ENCODE measurements at places on chromosomes 11 and 22.

- DNase-seq = no peak
These were observed 466.5 kb downstream of the MIAT start for GRCh38 chr22:27123880-27124279.

DNA sequence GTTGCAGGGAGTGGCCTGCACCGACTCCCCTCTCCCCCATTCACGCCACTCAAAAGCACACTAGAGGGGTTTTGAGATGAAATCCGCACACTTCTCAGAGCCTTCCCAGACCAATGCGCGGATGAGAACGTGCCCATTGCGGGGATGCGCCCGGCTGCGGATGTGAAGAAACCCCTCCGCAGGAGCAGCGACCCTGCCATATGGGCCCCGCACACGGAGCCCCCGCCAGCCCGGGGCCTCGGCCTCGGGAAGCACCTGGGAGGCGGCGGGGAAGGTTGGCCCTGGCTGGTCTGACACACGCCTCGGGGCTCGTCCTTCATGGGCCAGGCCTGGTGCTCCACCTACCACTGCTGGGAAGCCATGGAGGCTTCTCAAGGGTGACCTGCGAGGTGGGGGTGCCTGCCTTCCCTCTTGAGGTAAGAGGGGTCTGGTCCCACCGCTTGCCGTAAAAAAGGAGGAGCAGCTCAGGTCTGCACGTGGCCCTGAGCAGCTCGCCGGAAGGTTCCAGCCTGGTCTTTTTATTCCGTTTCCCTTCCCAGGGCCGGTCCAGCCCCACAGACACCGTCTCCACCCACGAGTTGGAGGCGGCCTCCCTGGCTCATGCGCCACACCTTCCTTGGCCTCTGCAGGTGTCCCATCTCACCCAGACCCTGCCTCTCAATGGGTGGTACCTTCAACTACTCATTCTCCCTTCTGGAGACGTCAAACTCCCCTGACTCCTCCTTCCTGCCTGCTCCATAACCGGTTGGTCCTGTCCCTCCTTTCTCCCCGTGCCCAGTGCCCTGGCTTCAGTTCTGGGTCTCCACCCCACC is 39.4 kb downstream of the TRMU start:
- DNase-seq = no peak

DNA sequence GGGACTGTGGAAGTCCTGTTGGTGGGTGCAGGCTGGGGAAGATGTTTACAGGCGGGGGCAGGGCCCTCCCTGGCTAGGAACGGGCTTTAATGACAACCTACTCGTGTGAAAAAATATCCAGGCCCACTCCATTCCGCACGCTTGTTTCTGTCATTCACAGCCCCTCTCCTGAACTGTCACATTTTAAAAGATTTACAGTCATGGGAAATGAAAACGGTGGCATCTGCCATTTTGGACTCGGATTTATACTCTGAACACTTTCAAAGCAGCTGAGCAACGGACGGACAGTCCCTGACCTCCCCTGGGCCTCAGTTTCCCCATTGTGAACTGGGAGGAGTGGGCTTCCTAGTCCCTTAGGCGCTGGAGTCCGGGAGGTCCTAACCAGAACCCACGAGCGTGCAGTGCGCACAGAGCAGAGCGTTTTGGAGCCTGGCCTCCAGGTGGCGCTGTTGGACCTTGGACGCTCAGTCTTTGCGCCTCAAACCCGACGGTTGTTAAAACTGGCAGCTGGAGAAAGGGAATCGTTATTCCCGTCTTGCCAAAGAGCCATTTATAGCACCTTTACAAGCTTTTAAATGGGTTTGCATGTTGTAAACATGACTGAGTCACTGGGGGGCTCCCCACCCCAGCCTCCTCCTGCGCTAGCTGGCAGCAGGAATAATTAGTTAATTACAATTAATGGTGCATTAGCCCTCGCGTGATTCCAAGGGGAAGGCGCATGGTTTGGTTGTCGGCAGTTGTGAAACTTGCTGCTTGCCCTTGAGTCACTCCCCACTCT is 75.3 kb downstream of the FBLN1 start:
- DNase-seq = peak; percentile 64

DNA sequence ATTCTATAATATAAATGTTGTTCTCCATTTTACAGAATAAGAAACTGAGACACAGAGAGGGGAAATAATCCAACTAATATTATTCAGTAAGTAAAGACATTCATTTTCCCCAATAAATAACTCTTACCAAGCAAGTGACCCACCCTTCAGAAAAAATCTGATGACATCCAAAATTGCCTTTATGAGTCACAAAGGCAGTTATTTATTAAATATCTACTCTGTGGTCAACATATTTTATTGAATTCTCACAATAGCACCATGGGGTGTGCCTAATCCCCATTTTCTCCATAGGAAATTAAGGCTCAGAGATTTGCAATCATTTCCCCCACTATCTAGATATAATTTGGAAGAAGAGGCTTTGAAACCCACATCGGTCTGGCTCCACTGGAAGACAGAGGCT is 161.5 kb upstream of the ISX start:
- no peak for DNase-seq

DNA sequence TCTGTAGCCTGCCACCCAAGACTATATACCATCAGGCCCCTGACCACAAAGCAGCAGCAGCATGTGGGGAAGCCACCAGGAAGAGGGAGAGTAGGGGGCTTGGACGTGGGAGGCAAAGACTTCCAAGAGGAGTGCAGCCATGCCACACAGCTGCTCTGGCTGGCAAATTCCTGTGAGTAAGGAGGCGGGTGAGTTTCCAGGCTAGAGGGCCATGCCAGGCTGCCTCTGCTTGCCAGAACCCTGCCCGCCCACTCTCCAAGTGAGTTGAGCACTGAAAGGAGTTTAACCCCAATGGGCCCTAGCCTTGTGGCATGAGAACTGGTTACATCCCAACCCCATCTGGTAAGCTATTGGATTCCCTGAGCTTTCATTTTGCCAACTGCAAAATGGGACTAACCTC is 4.7 kb upstream of the DGAT2 start:
- no peak for DNase-seq

- DNase-seq = no peak
These were observed 3.1 kb upstream of the POLD4 start for GRCh38 chr11:67356387-67356863.

- DNase-seq = no peak
These were observed 550.6 kb downstream of the SOX6 start for GRCh38 chr11:15805726-15806125.

DNA sequence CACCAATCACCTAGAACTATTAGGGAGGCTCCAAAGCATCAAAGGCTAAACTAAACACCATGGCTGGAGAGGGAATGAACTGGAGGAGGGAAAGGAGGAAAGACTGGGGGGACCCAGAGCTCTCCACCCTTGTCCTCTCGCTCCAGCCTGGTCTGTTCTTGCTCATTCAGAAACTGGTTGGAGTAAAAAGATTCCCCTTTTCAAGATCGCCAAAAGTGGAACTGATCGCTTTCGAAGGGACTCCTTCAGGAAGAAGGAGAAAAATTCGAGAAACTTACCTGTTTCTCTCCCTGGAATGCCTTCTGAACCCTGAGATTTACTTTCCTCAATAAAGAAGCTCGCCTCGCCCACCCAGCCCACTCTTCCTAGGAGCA is 46.9 kb downstream of the OR4D9 start:
- no peak for DNase-seq

DNA sequence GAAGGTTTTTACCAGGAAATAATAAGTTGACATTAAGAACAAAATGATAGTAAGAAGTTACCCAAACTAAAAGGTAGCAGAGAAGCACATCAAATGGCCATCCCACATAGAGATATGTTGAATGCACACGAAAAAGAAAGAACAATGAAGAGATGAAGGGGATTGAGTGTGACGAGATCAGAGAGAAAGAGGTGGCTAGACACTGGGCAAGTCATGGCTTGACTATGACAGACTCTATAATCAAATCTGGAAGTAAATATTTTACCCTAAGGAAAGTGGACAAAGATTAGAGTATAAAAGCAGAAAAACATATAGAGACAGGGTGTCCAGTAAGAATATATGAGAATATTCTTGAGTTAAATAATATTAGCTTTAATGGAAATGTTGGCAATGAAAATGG is 31.4 kb downstream of the CASP12 start:
- DNase-seq = no peak

DNA sequence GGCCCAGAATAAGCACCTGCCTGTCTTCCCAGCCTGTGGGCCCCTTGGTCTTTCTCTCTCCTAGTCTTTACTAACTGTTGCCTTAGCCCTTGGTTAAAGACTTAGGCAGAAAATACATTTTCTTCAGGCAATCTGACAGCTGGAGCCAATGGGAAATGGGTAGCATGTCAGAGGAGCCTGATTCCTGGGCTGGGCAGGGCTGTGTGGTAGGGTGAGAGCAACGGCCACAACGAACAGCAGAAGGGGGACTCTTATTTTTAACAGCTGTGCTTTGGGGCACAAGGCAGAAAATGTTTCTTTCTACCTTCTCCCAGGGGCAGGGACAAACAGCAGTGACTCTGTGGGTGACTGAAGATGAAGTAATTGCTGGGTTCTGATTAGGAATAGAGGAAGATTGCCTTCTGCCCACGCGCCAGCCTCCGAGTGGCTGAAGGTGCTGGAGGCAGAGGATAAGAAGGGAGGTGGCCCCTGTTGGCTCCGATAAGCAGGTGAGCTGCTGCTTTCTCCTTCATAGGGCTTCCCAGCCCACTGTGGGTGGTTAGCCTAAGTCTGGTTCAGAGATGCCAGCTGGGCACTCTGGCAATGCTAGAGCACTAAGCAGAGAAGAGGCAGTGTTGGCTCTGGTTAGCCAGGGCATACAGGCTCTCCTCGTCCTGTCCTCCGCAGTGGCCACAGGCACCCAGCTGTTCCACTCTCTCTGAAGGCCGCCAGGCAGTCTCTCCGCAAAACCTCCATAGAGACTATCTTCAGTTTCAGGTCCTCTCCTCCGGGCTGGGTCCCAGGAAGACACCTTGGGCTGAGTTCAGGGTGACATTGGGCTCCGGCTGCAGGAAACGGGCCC is 1.5 kb downstream of the YPEL4 start:
- DNase-seq = no peak

- DNase-seq = no peak
These were observed 50.0 kb upstream of the CLTCL1 start for GRCh38 chr22:19341500-19341899.

GRCh38 chr22:43521716-43522115 is 109.9 kb downstream of the MPPED1 start:
- no peak for DNase-seq

DNA sequence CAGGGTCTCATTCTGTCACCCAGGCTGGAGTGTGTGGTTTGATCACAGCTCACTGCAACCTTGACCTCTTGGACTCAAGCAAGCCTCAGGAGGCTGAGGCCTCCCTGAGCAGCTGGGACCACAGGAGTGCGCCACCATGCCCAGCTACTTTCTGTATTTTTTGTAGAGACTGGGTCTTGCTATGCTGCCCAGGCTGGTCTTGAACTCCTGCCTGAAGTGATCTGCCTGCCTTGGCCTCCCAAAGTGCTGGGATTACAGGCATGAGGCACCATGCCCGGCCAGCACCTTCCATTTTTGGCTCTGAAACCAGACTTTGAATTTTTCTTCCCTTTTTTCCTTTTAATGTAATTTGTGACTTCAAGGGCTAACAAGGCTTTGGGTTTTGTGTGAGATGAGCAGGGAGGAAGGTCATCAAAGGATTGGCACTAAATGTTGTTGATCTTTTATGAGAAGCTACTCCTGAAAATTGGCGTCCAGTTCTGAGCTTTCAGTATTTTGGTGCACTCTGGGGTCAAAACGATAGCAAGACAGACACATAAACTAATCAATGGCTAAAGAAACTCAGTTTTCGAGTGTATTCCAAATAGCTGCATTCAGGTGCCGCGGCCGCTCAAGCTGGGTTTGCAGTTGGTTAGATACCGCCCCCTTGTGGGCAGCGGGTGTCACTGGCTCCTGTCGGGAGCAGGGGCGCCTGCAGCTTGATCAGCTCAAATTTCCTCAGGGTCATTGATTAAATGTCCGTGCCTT is 51.9 kb upstream of the CLMP start:
- DNase-seq = peak; percentile 77

- DNase-seq = peak; percentile 58
These were observed at the start of gene ARHGEF12 for GRCh38 chr11:120335908-120336640. TSS of gene ARHGEF12 (plus strand) at chr11:120336413. CDS start at chr11:120337244, 831 bp downstream.

GRCh38 chr22:19962909-19963806 is 21.5 kb upstream of the TXNRD2 start:
- DNase-seq = no peak

- no peak for DNase-seq
These were observed 50.8 kb downstream of the HIPK3 start for GRCh38 chr11:33307984-33308383.

GRCh38 chr11:108035690-108036089 is 27.0 kb downstream of the CUL5 start:
- no peak for DNase-seq

- DNase-seq = no peak
These were observed 41.3 kb upstream of the HMGXB4 start for GRCh38 chr22:35215993-35216392.

GRCh38 chr11:60950933-60951605 is 907 bp downstream of the SLC15A3 start:
- DNase-seq = peak; percentile 18

DNA sequence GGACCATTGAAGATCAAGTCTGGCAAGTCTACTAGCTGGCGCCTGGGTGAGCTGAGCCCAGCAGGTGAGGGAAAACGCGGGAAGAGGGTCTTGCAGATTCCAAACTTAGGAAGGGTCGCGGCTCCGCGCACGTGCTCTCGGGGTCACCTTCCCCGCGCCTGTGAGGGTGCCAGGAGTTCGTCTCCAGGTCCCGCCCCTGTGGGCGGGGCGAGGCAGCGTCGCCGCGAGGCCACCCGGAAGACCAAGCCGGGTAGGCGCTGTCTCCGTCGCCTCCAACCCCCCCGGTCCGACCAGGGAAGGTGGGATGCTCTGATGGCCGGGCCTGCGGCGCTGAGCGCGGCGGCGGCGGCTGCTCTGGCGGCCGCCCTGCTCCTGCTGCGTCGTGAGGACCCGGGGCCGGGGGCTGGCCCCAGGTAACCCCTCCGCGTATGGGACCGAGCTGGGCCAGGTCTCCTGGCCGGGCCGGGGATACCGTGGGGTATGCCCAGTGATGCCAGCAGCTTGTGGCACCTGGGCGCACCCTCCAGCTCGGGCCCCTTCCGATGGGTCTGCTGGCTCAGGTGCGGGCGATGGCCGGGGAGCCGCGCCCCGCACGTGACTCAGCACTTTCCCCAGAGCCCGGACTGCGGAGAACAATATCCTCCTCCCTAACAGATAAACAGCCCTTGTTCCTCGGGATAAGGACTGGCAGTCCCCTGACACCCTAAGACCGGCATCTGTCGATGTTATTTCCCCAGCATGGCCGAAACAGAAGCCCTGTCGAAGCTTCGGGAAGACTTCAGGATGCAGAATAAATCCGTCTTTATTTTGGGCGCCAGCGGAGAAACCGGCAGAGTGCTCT is at the start of gene HTATIP2:
Gene HTATIP2 (plus strand): TSS at position 215 of the 841 bp plus-strand sequence. CDS start 524 bp downstream, at position 739.
- peak; percentile 80 for DNase-seq

GRCh38 chr11:31555938-31556337 is 46.4 kb downstream of the ELP4 start:
- no peak for DNase-seq
